ENCODE measurements at places on chromosomes 11 and 22.

GRCh38 chr22:17972385-17973191 is 51.8 kb downstream of the MICAL3 start:
- no peak for DNase-seq

- peak; percentile 59 for DNase-seq
Observed at GRCh38 chr11:95487391-95487790, 256.4 kb upstream of the SESN3 start.

DNA sequence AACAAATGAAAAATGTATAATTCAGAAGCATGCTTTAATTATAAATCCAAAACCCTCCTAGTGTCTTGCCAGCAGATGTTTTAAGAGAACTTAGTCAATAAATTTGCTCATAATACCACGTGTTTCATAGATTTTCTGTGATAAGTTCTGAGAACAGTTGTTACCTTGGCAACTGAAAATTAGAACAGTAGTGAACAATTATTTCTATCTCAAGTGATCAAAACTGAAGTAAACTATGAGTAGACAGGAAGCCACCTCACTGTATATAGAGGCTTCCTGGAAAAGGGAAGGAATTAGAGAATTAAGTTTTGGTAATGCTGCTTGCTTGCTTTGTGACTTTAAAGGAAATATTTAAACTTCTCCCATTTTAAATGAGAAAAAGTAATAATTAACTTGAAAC is 266.0 kb upstream of the ANO3 start:
- no peak for DNase-seq

GRCh38 chr11:20367313-20367948 is 3.9 kb downstream of the HTATIP2 start:
- DNase-seq = no peak

DNA sequence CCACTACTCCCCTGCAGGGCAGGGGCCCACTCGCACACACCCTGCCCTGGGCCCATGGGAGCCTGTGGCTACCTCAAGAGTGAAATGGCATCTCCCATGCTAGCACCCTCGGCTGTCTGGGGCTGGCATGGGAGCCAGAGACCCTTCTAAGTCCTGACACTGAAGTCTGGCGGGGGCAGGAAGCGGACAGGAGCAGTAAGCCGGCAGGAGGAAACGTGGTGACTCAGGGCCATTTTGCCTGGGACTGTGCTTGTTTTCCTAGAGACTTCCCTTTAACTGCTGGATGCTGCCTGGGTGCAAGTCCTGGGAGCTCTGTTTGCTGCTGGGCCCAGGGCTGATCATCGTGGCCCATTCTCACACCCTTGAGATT is 16.8 kb downstream of the RELT start:
- DNase-seq = no peak

DNA sequence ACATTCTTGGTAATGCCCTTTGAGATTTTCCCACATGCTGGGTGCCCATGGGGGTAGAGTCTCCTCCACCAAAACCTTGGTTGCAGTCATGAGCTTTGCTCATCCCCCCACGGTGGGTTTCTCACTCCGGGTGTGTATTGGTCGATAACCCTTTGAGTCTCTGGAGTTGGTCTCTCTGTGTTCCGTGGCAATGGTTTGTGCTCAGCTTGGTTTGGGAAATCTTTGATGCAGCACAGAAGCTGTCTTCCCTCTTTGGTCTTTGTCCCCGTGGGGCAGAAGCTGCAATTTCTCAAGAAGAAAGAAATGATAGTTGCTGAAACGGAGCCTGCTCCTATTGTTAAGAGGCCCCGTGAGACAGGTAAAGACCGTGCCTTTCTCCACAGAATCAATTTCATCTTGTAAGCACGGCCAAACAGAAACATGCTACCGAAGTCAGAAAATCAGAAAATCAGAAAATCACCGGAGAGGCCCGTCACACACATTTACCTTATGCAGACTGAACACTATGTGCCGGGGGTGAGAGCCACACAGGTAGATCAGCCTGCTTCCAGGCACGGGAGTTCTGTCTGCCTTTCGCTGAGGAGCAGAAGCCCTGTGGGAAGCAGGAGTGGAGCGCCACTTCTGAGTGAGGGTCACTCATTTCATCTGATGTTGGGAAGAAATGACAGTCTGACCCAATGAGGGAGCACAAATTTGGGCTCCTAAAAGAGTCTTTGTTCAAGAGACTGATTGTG is 186.1 kb downstream of the TBC1D22A start:
- DNase-seq = no peak

DNA sequence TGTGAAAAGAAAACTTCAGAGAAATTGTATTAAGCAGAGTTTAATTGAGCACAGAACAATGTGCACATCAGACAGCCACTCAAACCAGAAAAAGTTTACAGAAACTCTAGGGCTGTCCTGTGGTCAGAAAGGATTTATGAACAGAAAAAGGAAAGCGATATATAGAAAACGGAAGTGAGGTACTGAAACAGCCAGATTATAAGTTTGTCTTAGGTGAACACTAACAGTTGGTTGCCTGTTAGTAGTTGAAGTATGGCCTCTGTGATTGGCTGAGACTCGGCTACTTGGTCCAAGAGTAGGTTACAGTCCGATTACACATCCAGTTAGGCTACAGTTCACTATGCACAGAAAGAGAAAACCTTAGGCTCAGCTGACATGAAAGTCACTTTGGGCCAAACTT is 1232.5 kb upstream of the RAG2 start:
- no peak for DNase-seq

DNA sequence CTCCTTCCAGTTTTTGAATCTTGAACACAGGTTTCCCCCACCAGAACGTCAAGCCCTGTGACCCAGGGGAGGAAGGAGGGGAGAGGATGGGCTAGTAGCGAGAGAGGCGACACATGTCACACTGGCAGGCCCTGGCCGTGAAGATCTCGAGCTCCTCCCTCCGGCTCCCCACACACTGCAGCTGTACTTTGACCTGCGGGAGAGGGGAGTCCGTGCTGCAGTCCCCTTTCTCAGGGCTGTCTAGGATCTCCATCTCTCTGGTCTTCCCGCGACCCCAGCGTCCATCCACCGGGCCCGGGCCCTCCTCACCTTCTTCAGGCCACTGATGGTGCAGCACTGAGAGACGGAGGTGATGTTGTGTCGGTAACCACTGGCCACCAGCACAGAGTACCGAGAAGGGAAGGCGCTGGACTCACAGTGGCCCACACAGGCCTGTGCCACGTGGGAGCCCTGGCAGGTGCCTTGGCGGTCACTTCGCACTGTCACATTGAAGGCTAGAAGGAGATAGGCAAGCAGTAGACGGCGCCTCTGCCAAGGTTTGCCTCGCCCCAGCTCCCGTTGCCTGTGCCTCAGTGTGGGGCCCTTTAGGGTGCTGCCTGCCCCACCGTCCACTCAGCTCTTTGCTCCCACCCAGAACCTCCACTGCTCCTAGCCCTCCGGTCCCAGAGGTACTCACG is 873 bp downstream of the GPHA2 start:
- no peak for DNase-seq

DNA sequence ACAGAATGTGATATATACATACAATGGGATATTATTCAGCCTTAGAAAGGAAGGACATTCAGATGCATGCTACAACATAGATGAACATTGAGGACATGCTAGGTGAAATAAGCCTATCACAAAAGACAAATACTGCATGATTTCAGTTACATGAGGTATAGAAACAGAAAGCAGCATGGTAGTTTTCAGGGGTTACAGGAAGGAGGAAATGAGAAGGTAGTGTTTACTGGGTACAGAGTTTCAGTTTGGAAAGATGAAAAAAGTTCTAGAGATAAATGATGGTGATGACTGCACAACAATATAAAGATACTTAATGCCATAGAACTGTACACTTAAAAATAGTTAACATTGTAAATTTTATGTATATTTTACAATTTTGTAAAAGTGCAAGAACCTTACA is 266.7 kb upstream of the C11orf87 start:
- no peak for DNase-seq

GRCh38 chr11:827146-827896 is 398 bp upstream of the CRACR2B start:
- peak; percentile 60 for DNase-seq

DNA sequence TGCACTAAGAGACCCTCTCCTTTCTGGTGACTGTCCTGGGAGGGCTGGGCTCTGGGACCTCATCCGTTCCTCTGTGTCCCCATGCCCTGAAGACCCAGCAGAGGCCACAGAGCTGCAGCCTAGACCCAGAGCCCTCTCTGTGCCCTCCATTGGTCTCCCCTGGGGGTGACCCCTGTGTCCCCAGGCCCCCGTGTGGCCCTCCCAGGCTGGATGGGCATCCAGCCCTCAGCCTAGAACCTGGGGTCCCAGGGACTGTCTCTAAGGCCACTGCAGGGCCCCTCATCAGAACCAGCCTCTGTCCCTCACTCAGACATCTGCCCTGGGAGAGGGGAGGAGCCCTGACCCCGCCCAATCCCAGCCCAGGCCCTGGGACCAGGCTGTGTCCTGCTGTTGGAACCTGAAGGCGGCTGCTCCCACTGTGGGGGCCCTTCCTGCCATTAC is 5.7 kb downstream of the IGLL1 start:
- no peak for DNase-seq

- DNase-seq = no peak
Observed at GRCh38 chr11:34344410-34344767, 13.4 kb downstream of the ABTB2 start.

- DNase-seq = peak; percentile 90
Observed at GRCh38 chr11:134228625-134229024, 4.2 kb downstream of the VPS26B start.

DNA sequence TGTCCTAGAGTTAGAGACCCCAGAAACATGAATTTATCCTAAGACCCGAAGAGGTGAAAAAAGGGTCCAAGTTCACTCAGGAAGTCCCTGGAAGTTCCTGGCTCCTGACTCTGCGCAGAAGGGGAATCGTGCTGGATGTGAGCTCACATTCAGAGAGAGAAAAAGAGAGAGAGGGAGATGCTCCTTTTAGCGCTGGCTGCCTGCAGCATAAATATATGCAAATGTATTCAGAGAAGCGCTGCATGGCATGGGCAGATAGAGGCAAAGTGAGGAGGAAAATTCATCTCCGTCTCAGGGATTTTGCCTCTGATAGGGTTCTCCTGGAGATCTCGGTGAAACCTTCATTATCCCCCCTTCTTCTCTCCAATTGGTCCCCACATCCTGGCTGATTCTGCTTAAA is 517.2 kb downstream of the MN1 start:
- DNase-seq = no peak

- DNase-seq = no peak
Observed at GRCh38 chr11:45921561-45922424, 663 bp upstream of the LARGE2 start.

GRCh38 chr11:76889411-76889975 is 28.8 kb downstream of the ACER3 start:
- no peak for DNase-seq

GRCh38 chr11:10943968-10944367 is 86.1 kb upstream of the ZBED5 start:
- no peak for DNase-seq

DNA sequence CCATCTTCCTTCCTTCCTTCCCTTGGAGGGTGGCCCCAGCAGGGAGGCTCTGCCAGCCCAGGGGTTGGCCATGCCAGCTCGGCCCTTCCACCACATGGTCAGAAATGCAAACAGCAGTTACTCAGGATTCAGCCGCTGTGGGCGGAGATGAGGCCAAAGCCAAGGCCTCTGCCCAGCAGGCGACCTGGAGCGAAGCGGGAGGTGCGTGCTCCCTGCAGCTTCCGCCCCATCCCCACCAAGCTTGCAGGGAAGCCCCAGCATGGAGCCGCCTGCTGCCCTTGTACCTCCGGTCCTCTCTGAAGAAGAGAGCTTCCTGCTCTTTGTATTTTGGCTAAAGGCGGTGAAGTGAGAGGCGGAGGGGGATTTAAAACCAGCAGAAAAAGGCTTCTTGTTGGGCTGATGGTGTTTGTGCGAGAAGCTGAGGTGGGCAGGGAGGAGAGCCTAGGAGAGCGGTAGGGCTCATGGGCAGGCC is 50.4 kb downstream of the ANO1 start:
- no peak for DNase-seq

DNA sequence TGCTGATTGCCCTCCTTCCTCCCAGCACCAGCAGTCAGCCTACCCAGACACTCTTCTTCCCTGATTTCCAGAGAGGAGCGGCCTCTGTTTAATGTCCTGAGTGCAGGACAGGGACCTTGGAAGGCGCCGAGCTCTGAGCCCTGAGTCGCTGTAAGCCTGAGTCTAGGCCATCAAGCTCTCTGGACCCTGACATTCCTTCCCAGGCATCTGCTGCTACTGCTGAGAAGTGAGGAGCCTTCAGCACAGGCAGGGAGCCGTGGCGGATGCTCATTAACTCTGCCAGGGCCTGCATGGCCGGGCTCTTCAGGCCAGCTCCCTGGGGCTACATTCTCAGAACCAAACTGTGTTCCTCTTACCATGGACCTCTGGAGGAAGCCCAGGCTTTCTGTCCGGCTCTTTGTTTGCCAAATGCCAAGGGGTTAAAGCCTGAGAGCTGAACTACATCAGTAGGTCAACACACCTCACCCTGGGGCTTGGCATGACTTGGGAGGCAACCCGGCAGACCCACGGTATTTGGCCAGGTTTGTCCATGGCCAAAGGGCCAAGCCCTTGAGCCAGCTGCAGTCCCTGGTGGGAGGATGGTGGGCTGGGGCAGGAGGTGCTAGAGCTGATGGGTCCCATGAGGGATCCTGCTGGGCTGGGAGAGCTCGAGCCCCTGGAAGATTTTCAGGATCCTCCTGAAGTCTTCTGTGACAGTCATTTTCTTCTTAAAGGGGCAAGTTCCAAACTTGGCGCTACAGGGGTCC is 721.4 kb downstream of the BRD1 start:
- no peak for DNase-seq

GRCh38 chr22:46162771-46163556 is 12.6 kb downstream of the PPARA start:
- no peak for DNase-seq

GRCh38 chr11:16410479-16410878 is 54.1 kb upstream of the SOX6 start:
- no peak for DNase-seq

- DNase-seq = no peak
Observed at GRCh38 chr11:67055812-67056211, 835 bp upstream of the RHOD start.

DNA sequence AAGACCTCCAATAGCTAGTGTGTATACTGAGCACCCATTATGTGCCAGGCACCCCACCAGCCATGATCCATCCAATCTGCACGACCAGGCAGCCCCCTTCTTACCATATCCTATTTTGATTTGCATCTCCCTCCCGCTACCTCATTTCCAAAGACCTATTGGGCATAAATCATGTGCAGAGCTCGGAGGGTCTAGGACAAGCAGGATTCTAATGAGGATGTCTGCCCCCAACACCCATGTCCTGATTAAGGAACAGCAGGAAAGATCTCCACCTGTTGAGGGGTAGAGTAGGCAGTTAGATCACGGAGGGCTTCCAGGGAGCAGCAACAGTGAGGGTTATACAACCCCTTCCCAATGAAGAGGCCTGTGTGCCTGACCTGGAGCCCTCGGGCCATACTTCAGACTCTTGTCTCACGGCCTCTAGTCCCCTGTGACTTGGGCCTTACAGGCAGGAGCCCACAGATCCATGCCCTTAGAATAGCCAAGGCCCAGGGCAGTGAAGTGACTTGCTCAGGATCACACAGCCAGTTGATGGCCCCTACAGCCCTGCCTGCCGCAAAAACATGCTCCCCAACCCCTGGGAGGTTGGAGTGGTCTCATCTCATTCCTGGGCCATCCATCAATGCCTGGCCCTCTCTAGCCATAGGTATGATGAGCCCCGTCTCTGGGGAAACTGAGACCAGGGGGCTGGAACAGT is 3.5 kb downstream of the RAB3IL1 start:
- DNase-seq = no peak

- DNase-seq = peak; percentile 70
Observed at GRCh38 chr11:63613517-63614135, 607 bp downstream of the PLAAT3 start.

All from B cell (primary cell).